Activated CD4-positive, alpha-beta T cell treated with anti-CD3 and anti-CD28 coated beads, Interleukin-2, amount 50 U/mL, for 16 hours (primary cell): ENCODE measurements at places on chromosomes 1 and 21.

- no peak for DNase-seq
Measured at GRCh38 chr1:74412244-74412643, 100.2 kb downstream of the LRRC53 start.

DNA sequence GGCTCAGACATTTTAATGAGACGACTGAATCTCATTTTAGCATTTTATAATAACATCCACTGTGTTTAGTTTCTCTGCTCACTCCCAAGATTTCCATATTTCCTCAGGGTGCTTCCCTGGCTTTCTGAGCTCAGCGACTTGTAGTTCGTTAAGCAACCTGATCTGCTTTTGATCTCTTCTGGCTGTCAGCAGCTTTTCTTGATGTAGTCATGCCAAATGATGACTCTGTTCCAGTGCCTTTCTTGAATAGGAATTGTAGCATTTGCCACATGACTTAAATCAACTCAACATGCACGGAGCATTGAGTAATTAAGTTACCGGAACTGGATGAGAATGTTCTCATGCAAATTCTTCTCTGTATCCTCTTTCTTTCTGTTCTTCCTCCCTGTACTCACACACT lies 246.1 kb downstream of the FMN2 start:
- DNase-seq, result no peak

DNA sequence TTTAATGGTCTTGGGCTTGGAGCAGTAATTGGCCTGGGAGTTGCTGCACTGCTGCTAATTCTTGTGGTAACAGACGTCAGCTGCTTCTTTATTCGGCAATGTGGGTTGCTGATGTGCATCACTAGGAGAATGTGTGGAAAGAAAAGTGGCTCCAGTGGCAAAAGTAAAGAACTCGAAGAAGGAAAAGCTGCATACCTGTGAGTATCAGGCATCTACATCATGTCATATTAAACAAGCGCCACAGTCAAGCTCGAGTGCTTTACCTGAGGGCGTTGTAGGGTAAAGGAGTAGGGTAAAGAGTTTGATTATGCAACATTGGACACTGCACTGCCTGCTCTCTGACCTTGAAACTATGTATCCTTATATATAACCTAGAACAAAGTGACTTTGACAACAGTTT lies 510.6 kb downstream of the NCAM2 start:
- no peak for DNase-seq

DNA sequence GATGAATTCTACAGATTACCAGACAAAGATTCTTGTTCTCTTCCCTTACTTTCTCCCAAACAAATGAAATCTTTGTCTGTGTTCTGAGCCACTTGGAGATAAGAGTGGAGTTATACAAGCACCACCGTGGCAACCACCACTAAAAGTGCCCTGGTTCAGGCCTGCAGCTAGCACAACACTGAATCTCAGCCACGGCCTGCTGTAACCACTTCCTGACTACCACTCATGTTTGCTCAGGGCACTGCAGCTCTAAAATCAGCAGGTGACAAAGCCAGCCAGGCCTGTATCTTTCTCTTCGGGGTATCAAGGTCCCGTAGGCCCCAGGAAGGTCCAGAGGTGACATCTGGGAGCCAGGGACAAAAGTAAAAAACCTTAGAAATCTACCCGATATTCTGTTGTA lies 3.2 kb upstream of the OR2T6 start:
- no peak for DNase-seq

DNA sequence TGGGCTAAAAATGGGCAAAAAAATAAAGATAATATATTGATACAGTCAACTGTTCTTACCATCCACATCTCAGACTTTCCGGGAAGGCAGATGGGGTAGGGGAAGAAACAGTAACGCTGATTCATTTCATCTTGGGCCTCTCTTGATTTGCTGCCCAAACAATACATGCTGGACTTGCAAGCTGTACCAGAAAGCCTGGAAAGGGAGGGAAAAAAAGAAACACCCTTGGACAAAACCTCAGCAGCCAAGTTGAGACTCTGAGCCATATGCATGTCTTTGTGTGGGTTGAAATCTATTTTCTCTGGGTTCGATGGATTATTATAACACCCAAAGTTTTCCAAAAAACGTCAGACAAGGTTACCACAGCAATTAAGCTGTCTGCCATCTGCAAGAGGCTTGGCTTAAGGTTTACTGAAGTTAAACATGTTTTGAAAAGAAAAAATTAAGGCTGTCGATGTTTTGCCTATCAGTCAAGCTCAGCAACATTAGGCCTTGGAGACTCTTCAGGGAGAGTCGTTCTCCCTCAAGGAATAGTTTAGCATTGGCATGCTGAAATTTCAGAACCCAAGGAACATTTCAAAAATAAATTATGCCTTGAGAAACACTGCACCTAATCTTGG lies 71.2 kb downstream of the PSMG1 start:
- no peak for DNase-seq

DNA sequence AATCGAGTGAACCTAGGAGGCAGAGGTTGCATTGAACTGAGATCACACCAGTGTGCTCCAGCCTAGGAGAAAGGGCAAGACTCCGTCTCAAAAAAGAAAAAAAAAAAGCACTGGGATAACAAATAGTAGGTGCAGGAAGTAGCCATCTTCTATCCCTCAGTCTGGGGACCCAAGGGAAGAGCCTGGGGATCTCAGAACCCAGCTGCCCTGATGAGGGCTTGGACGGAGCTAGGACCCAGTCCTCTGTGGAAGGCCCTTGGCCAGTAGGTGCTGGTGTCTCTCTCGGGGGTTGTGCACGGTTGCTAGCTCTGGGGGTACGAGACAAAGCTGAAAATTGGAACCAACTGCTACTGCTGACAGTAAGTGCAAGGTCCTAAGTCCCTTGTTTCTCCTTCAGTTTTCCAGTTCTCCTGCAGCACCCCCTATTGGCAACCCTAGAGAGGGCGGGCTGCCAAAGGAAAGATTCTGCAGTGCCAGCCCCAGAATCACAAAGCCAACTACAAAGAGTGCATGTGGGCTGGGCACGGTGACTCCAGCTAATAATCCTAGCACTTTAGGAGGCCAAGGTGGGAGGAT lies 57.6 kb upstream of the KIF1B start:
- peak; percentile 49 for DNase-seq

DNA sequence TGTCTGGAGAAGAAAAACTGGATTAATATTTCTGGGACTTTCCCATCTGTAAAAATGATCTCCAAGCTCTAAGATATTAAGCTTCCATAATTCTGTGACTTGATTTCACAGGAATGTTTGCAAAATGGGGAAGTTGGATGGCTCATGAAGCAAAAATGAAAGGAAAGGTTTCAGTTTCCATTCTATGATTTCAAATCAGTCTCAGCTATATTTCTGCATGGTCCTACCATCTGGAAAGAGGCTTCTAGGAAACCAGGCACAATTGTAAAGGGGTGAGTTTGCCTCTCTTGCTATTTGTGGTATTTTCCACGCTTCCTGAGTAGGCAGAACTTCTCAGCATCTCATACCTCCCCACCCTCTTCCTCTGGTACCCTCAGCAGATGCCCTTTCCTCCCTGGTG lies 22.4 kb upstream of the ACTN2 start:
- no peak for DNase-seq

GRCh38 chr1:36599828-36600227 lies 117.1 kb upstream of the CSF3R start:
- no peak for DNase-seq

GRCh38 chr1:120178799-120179756 lies 2.8 kb upstream of the SEC22B start:
- DNase-seq, result no peak

- no peak for DNase-seq
Measured at GRCh38 chr1:226568975-226569741, 20.6 kb downstream of the STUM start.

- DNase-seq, result no peak
Measured at GRCh38 chr1:60078182-60078581, 4.6 kb upstream of the C1orf87 start.

- no peak for DNase-seq
Measured at GRCh38 chr1:214044438-214045214, 56.9 kb downstream of the PROX1 start.

DNA sequence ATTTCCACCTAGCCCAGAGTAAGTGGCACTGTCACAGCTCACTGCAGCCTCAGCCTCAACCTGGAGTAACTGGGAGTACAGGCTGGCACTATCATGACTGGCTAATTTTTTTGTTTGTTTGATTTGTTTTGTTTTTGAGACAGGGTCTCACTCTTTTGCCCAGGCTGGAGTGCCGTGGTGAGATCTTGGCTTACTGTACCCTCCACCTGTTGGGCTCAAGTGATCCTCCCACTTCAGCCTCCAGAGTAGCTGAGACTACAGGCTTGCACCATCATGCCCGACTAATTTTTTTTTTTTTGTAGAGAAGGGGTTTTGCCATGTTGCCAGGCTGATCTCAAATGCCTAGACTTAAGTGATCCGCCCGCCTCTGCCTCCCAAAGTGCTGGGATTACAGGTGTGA lies 2.5 kb downstream of the UCK2 start:
- no peak for DNase-seq

DNA sequence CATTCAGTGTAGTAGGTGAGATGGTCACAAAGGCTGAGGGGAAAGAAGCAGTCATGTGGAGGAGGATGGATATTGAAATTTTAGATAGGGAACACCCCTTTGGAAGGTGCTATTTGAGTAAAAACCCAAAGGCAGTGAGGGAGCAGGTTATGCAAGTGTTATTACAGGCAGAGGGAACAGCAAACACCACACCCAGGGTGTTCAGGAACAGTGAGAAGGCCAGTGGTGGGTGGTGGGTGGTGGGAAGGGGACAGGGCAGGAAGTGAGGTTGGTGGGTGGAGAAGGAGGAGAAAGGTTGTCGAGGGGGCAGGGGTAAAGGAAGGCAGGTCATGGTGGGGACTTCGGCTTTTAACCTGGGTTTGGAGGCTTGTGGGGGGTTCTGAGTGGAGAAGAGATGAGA lies 39.2 kb upstream of the SCMH1 start:
- no peak for DNase-seq

DNA sequence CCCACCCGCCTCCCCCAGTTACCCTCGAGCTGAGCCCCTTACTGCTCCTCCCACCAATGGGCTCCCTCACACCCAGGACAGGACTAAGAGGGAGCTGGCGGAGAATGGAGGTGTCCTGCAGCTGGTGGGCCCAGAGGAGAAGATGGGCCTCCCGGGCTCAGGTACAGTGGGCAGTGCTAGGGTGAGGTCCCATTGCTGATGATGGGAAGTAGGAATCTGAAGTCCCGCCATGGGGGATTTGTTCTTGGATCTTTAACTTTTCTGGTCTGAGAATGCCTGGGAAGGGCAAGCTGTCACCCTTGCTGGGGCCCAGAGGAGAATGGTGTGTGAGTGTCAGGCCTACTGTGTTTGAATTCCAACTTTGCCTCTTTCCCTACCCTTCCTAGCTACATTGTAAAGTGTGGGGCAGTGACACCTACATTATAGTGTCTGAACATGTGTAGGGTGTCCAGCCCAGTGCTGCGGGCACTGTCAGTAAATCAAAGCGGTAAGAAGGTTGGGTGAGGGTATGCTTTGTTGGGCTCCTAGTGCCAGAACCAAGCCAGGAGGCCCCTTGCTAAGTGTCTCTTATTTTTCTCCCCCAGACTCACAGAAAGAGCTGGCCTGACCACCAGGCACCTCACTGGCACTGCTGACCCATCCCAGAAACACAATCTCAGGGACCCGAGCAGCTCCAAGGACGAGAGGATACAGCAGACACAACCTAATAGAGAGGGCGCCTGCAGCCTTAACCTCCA lies 44.7 kb downstream of the YARS1 start:
- no peak for DNase-seq

GRCh38 chr1:155794605-155795245 lies 62.3 kb downstream of the GON4L start:
- DNase-seq, result no peak

DNA sequence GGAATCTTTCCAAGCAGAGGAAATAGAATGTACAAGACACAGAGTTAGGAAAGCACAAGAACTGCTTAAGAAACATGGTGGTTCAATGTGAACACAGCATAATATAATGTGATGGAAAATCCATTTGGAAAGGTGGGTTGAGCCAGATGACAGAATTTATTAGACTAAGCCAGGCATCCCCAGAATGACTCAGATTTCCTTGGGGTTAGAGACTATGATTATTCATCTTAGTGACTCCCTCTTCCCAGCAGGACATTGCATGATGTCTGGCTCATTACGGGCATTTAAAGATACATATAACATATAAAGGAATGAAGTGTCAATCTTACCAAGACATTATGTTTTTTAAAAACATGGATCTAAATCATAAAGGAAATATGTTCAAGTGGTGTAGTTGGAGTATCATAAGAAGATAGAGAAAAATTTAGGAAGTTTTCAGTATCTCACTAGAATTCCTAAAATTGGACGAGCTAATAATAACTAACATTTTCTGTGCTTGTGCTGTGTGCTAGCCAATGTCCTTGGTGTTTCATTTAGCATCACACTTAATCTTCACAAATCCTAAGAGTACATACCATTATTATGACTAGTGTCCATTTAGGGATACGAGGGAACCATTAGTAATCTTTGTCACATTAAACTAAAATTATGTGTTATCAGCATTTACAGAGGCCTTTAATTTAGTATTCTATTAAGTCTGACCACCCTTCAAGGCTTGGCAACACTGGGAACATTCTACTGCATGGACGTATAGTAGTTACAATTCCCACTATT lies 41.0 kb upstream of the ST6GALNAC5 start:
- no peak for DNase-seq

DNA sequence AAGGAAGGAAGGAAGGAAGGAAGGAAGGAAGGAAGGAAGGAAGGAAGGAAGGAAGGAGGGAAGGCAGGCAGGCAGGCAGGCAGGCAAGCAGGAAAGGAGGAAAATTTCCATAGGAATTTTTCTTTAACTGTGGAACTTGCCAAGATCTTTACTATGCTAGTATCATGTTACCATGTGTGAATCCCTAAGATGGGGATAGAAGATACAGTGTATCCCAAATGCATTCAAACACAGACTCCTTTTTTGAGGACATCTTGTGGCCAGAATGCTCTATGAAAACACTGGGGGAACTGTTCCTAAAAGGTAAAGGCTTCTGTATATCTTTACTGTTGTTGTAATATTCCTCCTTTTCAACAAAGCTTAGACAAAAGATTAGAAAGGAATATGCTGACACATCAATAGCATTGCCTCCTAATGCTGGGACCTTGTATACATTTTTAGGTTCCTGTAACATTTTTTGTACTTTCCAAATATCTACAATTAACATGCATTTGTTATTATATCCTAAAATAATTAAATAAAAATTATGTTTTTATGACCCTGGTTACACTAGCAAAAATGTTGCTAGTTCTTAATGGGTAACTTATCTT lies 20.6 kb downstream of the CCDC190 start:
- DNase-seq, result no peak

DNA sequence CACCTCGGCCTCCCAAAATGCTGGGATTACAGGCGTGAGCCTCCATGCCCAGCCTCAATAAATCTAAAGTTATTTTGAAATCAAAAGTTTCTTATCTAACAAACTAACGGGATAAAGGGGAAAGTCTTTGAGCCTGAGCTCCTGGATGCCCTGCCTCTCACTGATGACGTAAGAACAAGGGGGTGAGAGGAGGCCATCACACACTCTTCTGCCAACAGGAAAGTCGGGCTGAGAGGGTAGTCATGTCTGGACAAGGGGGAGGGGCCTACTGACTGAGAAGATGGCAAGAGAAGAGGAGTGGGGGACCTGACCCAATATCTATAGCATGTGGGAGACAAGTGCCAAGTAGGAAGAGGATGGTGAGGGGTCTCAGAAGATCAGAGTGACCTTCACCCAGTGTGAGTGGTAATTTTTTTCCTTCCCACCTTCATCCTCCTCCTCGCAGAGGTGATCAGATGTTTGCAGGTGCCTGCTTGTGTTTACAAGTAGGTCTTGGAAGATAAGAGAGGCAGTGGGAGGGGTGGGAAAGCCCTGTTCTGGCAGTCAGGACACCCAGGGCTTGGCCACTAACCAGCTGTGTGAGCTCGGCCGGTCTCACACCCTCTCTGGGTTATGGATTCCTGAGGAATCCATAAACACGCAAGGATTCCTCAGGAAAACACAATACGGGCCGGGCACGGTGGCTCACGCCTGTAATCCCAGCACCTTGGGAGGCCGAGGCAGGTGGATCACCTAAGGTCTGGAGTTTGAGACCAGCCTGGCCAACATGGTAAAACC lies 9.6 kb downstream of the UQCRHL start:
- no peak for DNase-seq
